ENCODE measurements at places on chromosomes 7 and 10.
A peak's percentile ranks its signal among the peaks of the same experiment; 100 is the strongest.

GRCh38 chr7:30166155-30166840 is 31.5 kb downstream of the MTURN start:
- no peak for DNase-seq

GRCh38 chr10:132548869-132549268 is 11.3 kb downstream of the INPP5A start:
- no peak for DNase-seq

DNA sequence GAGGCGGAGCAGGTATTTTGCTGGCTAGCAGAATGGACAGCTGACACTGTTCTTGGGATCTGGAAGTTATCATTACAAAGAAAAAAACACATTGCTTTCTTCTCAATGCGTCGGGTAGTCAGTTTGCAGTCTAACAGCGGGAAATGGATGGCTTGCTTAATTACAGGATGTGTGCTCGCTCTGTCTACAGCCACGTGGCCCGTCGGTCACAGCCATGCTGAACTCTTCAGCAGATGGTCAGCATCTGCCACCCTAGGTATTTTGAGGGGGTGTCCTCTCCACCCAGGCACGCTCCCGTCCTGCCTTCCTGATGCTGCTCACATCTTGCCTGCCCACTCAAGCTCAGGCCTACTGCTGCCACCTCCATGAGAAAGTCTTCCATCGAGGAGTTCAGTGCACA is 20.4 kb upstream of the INMT start:
- DNase-seq, result no peak

DNA sequence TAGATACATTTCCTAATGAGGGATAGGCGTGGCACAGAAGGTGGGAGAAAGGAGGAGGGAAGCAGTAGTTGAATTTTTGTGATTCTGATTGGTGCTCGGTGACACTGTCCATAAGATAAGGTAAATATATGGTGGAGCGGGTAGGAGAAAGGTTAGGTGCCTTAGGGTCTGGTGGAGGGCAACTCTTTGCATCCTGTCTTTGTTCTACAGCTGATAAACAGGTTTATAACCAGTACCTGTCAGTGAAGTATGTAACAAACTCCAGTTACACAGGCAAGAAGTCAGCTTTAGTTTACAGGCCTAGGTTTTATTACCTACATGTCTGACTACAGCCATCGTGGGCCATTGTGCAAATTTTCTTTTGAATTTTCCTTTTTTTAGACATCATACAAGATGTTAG is 10.9 kb upstream of the FAM180A start:
- DNase-seq, result no peak

- DNase-seq, result no peak
These were observed 1.6 kb downstream of the DLX6 start for GRCh38 chr7:97006816-97007582.

GRCh38 chr10:131804551-131805295 is 96.1 kb upstream of the PPP2R2D start:
- no peak for DNase-seq

DNA sequence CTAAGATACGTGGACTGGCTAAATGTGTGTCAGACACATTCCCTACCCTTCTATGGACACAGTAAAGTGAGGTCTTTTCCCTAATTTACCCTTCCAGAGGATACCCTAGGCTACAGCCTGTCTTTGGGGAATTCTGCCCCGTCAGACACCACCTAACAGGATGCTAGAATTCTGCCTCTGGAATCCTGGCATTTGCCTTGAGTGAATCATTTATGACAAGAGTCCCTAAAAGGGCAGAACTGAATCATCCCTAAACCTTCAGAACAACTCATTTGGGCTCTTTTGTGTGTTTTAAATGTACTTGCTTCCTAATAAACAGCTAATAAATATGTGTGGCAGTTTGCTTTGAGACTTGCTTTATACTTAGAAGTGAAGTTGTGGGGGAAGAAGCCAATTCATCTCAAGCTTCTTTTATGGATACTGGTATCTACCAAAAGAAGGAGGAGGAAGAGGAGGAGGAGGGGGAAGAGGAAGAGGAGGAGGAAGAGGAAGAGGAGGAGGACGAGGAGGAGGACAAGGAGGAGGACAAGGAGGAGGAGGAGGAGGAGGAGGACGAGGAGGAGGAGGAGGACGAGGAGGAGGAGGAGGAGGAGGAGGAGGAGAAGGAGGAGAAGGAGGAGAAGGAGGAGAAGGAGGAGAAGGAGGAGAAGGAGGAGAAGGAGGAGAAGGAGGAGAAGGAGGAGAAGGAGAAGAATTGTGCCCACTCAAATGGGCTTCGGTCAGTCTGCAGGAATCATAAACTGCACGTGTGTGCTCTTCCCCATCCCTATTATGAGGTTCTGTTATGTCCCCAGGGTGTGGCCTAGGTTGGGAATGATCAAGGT is 27.1 kb downstream of the PARP12 start:
- DNase-seq, result no peak

GRCh38 chr10:71494476-71494875 is 97.8 kb downstream of the CDH23 start:
- no peak for DNase-seq

DNA sequence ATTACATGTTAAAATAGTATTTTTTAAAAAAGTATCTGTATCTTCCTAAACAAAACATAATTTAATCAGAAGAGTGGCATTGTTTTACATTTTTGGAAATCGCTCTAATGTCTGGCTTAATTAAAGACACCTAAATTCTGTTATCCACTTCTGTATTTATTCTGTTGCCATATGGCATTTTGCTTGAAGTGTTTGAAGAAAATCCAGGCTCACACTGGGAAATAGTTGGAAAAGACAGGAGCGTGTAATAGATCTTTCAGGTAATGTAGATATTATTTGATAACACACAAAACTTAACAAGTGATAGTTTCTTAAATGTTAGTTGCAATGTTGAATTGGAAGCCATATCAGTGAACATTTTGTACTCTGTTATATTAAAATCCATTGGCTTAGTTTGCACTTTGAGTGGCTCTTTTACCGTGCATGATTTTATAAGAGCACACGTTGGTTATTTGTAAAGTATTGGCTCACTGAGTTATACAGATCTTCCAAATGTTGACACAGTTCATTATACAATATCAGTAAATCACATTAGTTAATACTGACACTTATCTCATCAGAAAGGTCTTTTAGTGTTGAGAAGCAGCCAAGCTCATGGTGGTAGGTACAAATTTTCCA is 128.4 kb upstream of the NPVF start:
- DNase-seq, result no peak

DNA sequence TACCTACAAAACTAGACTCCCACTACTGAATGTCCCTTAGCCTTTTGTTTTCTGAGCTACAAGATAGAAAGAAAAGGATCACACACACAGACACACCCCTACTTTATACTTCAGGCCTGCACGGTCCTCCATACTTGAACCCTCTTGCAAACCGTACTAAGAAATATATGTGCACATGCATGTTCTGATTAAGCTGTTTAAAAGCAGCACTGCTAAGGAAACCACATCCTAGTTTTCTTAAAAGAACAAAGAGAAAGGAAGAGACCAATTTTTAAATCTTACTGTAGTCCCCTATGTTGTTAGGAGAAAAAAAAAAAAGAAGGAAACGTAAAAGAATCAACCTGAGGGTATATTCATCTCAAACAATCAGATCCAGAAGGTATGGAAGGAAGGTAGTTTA is 501.2 kb downstream of the PARD3 start:
- no peak for DNase-seq

DNA sequence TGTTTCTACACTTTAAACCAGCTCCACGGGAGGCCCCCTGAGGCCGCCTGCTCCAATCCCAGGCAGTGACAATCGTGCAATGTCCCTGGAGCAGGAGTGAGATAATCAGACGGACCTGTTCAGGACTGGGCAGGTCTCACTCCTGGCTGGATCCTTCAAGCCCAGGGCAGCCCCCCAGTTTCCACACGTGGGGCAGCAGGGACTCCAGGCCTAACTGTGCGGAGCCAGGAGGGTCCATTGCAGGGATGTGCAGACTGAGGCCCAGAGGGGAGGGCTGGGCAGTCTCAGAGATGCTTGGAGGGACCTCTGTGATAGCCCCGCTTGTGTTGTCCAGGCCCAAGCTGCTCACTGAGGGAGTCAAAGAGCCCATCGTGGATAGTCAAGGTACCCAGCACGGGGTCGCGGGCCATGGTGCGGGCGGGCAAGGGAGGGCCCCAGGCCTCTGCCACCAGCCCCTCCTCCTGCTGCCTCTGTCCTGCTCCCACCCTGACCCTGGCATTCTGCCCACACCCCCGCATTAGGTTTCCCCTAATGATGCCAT is 110.5 kb upstream of the KCTD7 start:
- DNase-seq, result no peak

- no peak for DNase-seq
These were observed 41.2 kb upstream of the PTPRZ1 start for GRCh38 chr7:121831801-121832200.

- DNase-seq, result no peak
These were observed 50.9 kb downstream of the DCLRE1A start for GRCh38 chr10:113802997-113803396.

DNA sequence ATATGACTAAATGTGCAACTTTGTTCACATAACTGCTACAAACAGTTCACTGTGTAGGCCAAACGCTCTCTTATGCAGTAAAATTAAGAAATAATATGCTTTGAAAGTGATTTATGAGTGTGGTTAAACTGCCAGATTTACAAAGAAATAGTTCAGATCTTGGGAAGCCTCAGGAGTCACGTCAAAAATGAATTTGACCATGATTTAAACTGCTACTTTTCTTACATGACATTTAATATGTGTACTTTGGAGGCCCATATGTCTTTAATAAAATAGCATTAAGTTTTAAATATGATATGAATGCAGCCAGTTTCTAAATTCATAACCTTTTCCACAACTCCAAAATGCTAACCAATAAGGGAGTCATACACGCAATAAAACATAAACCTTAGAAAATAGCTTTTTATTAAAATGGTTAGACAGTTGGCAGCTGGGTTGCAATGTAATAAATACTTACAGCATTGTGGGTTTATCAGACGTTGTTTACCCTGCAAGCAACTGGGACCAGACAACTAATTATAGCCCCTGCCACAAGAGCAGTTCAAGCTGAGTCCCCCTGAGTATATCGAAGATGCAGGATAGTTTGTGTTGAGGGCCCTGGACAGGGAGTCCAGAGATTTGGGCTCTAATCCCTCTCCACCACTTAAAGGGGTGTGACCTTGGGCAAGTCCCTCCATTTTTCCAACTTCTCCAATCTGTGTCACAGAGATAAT is 640.4 kb downstream of the LRMDA start:
- peak; percentile 41 for DNase-seq

DNA sequence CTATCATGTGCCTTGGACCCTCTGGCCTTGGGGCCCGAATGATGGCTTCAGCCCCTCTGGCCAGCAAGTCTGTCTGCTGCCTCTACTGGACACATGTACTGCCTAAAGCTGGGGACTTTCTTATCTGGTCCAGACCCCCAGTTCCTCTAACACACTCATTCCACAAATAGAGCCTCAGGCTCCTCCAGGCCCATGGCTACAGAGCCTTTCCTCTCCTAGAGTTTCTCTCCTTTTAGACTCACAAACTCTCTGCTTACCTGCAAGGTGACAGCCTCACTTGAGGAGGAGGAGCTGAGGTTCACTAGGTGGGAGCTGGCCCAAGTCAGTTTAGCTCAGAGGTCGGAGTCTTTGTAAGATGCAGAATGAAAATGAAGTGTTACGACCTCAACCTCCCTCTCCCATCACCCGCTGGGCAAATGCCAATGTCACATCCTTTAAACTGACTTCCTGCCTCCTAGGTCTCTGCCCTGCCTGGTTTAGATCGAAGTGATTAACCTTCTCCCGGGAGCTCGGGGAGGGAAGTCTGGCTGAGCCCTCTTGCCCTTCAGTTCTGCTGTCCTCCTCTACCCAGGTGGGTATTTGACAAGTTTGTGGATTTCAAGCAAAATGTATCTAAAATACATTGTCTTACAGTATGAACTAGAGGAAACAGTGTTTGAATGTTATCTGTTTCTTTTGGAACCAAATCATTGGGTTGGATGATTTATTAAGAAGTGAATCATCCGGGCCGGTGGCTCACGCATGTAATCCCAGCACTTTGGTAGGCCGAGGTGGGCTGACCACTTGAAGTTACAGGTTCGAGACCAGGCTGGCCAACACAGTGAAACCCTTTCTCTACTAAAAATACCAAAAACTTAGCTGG is 71.9 kb upstream of the TNS3 start:
- no peak for DNase-seq

DNA sequence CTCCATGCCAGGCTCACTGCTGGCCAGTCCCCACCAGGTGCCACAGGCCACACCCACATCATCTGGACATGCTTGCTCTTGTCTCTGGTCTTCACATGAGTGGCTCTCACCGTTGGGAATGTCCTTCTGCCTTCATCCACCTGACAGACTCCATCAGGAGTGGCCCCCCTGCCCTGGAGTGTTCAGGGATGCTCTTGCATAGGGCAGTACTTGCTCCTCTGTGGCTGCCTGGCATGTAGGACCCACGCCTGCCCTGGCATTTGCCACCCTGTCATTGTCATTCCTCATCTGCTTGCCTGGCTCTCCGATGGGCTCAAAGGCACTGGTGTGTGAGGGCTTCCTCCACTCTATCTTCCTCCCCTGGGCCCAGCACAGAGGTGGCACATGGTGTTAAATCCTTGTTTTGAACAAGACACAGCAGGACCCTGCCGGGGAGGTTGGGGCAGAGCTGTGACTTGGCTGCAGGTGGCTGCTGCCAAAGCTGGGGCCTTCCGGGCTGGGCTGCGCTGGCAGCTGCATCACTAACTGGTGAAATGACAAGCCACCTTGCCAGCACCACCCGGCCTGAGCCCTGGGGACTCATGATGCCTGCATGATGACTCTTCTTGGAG is 1.8 kb downstream of the SH2D4B start:
- no peak for DNase-seq

GRCh38 chr10:23676296-23676695 is 237.4 kb downstream of the OTUD1 start:
- DNase-seq, result no peak

DNA sequence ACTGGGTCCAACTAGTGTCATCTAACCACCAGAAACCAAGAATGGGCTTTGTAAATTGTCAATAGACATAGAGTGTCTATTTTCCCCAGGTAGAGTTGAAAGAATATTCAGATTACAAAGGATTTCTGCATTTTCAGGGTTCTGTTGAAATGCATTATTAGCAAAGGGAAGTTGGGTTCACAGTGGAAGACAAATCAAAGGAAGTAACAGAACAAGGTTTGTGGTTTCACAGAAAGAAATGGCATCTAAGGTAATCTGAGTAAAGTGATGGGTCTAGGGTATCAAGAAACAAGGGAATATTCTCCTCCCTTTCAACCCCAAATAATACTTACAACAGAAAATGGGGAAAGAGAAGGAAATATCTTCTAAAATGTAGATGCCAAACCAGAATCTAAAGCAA is 25.8 kb downstream of the CEP41 start:
- DNase-seq, result no peak
